ENCODE measurements at places on chromosomes 6 and 20.
A peak's percentile ranks its signal among the peaks of the same experiment; 100 is the strongest.

GRCh38 chr20:15091421-15092037 is 754.1 kb upstream of the FLRT3 start:
- no peak for DNase-seq

GRCh38 chr20:8800089-8800488 is 268.8 kb upstream of the PLCB4 start:
- no peak for DNase-seq

DNA sequence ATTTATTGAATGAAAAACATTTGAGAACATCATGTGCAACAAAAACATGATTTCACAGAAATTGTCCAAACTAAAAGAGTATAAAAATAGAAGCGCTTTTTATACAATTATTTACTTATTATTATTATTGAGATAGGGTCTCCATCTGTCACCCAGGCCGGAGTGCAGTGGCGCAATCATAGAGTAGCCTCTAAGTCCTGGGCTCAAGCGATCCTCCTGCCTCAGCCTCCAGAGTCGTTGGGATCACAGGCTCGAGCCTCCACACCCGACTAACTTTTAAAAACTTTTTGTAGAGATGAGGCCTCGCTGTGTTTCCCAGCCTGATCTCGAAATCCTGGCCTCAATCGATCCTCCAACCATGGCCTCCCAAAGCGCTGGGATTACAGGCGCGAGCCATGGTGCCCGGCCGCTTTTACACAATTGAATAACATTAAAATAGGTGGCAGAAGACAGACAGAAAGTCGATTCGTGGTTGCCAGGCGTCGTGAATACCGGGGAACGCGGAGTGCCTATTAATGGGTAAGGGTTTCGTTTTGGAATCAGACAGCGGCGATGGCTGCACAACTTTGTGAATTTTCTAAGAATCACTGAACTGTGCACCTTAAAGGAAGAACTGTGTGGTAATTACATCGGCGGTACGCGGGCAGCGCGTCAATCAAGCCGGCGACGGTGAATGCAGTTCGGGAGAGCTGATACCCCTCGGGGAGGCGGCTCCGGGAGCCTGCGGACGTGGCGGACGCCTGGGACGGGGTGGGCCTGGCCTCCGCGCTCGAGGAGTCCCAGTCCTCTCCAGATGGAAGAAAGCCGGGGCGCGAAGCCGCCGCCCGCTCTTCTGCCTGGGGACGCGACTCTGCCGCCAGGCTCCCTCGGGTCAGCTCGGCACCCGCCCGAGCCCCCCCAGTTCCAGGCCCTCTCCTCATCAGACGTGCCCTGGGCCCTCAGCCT is 807 bp downstream of the TBC1D20 start:
- DNase-seq = peak; percentile 51

DNA sequence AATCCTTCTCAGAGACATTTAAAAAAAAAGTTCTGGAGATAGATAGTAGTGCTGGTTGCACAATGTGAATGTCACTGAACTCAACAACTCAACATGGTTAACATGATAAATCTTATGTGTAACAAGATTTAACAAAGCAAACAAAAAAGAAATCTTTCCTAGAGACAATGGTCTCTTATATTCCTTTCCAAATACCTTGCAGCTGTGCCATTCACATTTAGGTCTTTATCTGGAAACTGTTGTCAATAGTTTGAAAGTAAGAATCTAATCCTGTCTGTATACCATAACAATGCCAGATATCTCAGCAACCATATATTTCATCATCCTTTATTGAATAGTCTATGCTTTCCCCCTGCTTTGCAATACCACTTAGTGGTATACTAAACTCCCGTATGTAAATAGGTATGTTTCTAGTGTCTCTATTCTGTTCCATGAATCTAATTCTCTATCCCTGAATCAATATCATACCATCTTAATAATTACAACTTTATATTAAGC is 2.1 kb downstream of the SERAC1 start:
- DNase-seq = no peak

GRCh38 chr20:6956574-6956973 is 189.1 kb downstream of the BMP2 start:
- no peak for DNase-seq

GRCh38 chr20:53129563-53129962 is 157.4 kb downstream of the TSHZ2 start:
- DNase-seq = no peak
